AG20443 (cell line): ENCODE measurements at places on chromosomes 6 and 20.

GRCh38 chr6:128491610-128492206 is 28.7 kb downstream of the PTPRK start:
- no peak for DNase-seq

DNA sequence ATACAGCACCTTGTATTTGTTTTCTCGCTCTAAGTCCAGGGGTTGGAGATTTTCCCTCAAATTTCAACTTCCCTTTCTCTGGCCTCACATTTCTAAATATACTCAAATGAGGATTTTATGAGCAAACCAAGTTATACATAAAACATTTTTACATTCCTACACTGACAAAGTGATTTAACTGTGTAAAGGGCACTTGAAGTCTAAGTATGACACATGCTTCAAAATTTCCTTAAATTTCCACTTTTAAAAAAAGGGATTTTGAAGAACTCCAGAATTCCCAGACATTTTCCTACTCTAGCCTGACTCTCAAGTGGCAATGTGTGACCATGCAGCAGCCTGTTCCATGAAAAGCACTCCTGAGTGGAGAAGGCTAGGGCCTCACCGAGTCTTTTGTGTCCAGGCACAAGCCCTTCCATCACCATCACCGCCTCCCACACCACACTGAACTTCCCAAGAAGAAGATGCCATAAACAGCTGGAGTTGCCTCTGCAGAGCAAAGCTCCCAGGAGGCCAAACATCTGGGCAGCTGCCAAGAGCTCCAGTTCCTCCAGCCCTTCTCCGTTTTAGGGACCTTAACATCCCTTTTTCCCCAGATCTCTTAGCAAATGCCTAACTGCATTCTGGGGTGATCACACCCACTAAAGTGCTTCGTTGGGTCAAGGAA is 68.9 kb downstream of the NCR2 start:
- no peak for DNase-seq

GRCh38 chr6:155881826-155882526 is 426.3 kb upstream of the NOX3 start:
- no peak for DNase-seq

DNA sequence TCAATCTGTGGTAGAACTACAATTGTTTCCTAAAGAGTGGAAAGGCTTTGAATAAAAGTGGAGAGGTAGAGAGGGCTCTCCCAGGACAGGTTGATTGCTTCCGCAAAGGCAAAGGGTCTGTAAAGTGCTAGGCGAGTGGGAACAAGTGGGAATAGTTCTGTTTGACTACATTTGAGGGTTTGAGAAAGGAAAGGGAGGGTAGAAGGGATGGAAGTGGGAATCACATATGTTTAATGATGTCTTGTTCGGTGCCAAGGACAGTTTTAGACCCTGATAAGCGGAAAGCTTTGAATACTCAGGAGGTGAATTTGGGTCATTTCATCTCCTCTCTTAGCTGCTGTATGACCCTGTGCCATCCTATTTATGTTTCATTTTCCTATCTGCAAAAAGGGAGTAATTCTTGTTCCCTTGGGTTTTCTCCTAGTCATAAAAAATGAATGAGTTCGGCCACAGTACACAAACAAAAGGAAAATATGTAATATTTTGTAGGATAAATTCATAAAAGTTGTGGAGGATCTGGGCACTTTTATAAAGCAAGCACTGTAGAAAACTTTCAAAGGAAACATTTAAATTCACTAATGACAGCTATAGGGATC is 1.7 kb upstream of the PIM1 start:
- DNase-seq: no peak

DNA sequence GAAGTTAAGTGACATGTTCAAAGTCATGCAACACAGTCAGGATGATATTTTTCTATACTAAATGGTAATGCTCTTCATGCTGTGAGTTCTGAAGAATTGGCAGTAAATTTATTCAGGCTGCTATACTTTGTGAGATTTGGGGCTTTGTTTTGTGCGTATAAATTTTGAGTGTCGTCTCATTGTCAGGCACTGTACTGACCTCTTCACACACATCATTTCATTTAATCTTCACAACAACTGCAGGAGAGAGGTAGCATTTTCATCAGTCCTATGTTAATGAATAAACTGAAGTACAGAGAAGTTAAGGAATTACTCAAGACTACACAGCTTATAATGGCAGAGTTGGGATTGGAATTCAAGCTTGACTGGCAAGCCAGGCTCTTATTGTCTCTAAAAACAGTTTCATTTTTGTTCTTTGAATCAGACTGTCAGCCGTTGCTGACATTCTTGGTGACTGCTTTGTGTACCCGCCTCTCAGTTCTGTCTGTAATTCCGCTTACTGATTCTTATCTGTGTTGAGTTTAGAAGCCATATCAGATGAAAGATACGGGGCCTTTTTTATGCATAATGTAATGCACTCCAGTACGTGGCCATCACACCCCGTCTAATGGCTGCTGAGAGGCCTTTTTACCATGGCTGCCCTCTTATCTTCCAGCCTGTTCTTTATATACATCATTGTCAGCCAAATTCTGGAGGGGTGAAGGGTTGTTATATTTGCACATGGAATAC is 274.9 kb downstream of the UTRN start:
- DNase-seq: peak; percentile 13

- DNase-seq: peak; percentile 74
Measured at GRCh38 chr20:59835448-59836395, 97.7 kb downstream of the SYCP2 start.

DNA sequence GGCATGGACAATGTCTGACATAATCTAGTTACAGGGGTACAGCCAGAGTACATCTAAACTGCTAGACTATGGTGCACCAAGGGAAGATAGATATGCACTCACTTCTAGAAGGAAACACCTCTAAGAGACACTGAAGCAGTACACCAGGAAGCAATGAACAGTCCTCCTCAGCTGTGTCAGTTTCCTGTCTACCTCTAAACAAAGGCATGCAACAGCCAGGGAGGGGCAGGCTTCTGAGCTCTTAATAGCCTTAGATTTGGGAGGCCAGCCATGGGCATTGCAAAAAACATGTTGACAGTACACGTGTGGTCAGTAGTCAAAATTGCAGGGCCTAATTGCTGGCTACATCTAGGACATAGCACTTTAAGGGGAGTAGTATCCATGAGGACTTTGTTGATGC is 21.4 kb downstream of the CRYBG1 start:
- DNase-seq: peak; percentile 50

GRCh38 chr6:2884804-2885203 is 18.3 kb downstream of the SERPINB9 start:
- no peak for DNase-seq

DNA sequence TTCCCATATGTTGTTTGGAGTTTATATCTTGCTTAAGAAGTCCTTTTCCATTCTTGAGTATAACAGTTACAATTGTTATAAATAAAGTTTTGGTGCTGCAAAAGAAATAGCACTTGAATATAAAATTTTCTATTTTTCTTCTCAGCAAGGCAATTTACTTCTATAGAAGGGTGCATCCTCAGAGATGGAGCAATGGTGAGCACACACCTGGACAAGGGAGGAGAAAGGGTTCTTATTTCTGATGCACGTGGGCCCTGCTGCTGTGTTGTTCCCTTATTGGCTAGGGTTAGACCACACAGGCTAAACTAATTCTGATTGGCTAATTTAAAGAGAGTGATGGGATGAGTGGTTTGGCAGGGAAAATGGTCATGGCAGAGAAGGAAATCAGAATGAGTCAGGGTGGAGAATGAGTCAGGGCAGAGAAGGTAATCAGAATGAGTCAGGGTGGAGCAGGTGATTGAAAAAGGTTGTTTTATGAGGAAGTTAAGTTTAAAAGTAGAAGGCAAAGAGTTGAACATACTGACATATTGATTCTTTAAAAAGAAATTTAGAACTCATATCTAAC is 38.0 kb downstream of the CST8 start:
- DNase-seq: no peak

GRCh38 chr6:78909391-78909790 is 42.0 kb downstream of the IRAK1BP1 start:
- peak; percentile 62 for DNase-seq

GRCh38 chr6:7617801-7618764 is 28.1 kb downstream of the SNRNP48 start:
- DNase-seq: peak; percentile 81

DNA sequence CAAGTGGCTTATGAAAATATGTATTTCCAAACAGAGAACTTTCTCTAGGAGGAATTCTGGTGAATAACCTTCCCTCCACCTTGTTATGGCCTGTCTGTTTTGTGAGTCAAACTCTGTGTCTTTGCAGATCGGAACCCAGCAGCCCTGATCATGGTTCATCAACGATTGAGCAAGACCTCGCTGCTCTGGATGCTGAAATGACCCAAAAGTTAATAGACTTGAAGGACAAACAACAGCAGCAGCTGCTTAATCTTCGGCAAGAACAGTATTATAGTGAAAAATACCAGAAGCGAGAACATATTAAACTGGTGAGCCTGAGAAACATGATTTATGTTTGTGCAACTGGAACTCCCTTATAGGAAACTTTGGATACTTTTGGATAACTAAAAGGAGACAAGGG is 294.5 kb upstream of the PLCB4 start:
- DNase-seq: no peak

GRCh38 chr6:145539831-145540230 is 195.5 kb downstream of the EPM2A start:
- peak; percentile 10 for DNase-seq
